Midbrain (tissue), 1 donor: ENCODE measurements at places on chromosomes 7 and 10.

DNA sequence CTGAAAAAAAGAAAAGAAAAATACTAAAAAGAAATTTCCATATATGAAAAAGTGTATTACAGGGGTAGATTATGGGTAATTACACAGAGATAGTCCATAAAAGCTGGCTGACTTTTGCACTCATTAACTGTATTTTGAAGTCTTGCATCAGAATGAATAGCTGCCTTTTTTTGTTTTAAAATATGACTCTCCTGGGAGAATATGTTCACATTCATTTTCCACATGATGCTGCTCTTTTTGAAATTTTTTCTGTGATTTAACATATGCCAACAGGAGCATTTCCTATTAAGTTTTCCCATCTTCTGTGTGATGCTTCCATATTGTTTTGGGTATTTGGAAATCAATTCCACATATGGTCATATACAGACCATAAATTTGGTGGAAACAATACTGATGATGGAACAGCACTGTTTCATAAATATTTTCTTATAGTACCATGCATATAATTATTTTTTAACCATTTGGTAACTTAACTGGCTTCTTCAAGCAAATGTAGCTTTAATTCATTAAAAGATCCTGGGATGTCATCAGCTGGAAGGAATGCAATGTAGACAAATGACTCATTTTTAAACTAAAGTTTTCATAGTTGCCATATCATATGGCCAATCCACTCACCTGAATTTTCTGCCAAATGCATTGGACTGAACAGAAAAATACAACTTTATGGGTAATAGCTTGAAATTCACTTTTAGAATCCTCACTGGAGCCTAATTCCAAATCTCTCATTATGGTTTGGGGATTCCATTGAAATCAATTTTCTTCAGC lies 313.9 kb upstream of the GLI3 start:
- no peak for DNase-seq

DNA sequence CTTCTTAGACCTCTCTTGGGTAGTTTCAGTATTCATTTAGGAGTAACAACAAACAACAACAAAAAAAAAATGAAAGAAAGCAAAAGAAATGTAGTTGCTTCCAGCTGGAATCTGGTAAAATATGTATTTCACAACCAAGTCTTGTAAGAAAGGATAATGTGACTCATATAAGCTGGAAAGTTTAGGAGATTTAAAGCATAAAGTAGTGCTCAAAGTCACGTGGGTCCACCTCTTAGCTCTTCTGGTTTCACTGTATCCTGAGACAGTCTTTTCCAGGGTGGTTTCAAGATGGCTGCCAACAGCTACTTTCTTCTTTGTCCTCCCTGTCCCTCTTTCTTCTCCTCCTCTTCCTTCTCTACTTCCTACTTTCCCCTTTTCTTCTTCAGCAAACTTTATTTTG lies 69.5 kb upstream of the CDK13 start:
- no peak for DNase-seq

DNA sequence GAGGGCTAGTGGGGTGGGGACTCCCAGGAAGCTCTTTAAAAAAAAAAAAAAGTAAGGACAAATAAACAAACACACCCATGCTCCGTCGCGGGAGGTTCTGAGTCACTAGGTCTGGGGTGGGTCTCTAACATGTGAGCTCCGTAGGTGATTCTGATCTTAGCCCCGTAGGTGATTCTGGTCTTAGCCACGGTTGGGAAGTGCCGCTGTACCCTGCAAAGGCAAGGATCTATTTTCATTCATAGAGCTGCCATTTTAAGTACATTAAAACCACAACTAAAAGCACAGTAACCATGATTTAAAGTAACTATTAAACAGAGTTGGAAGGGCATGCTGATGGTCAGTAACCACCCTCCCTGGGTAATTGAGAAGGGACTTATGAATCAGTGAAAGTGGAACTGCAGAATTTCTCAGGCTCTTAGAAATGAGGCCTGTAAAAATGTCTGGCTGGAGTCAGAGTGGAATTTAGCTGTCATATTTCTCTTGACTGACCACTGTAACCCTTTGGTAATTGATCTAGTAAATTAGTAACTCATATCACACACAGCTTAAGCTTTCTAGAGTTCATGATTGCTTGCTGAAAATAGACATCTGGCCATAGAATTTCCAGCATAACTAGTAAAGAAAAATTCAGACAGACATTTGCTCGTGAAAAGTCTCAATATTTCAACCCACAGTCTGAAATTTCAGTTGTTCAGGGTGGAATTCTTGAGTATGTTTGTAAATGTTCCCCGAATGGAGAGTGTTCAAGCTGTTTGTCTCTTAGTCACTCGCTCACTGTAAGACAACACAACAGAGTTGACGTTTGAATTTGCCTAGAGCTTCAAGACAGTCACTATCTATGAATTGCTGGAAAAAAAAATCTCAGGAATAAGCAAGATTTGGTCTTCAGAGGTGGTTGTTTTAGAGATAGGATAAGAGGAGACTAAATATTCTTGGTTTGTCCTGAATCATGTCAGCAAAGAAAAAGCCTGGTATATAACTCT lies 34.2 kb upstream of the TCF7L2 start:
- no peak for DNase-seq

GRCh38 chr7:41911792-41912191 lies 208.9 kb upstream of the INHBA start:
- DNase-seq, result no peak

- DNase-seq, result no peak
Measured at GRCh38 chr10:59771162-59771807, 18.0 kb upstream of the MRLN start.

DNA sequence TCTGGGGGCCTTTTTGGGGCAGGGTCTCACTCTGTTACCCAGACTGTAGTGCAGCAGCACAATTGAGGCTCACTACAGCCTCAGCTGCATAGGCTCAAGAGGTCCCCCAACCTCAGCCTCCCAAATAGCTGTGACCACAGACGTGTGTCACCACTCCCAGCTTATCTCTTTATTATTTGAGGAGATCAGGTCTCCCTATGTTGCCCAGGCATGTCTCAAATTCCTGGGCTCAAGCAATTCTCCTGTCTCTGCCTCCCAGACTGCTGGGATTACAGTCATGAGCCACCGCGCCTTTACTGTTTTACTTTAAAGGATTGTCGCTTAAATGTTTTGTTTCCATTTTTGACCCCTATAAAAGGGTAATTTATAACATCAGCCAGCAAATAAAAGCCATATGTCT lies 502.6 kb upstream of the AUTS2 start:
- DNase-seq, result no peak

- DNase-seq, result no peak
Measured at GRCh38 chr7:31939076-31939475, 131.1 kb downstream of the PDE1C start.

- peak; percentile 92 for DNase-seq
Measured at GRCh38 chr10:71860243-71861029, 9.4 kb upstream of the PSAP start.

DNA sequence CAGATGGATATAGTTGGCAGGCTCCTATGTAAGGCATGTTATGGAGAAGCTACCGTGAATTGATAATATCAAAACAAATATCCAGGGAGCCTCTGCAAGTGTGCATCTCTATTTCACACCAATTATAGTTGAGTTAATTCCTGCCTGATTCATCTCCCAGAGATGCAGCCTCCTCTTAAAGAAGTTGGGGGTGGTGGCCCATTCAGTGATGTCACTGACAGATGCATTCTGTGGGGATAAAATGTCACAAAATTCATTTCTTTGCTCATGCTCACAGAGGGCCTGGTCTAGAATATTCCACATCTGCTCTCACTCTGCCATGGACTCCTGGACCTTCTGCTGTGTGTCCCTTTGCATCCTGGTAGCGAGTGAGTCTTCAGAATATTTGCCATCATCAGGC lies 189.1 kb upstream of the PRSS1 start:
- no peak for DNase-seq

- peak; percentile 16 for DNase-seq
Measured at GRCh38 chr7:1940402-1940786, 270.3 kb downstream of the ELFN1 start.

DNA sequence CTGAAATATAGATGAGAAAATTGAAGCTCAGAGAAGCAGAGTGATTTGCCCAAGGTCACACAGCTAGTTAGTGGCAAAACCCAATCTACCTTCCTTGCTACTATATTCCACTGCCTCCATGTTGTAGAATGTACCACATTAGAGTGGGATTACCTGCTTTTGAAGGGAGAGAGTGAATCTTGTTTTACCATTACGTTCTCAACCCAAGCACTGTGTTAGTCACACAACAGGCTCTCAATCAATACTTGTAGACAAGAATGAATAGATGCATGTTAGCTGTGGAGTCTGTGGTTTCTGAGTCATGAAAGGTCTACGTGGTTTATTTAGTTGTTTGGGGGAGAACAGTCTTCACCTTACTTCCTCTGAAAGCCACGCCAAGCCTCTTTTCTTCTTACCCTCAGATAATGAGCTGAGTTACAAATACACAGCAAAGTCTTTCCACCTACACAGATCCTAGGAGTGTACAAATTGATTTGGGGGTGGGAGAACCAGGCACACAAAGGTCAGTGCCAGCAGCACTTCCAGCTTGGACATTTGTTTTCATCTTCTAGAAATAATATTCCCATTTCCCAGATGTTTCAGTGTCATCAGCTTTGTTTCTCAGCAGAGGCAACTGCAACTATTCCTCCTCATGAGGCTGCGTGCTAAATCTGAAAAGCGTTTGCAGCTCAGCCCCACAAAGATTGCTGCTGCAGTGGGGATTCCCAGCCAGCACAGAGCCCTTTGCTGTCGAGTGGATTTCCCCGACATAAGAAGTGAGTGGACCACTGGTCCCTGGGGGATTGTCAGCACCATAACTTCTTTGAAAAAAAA lies 71.5 kb upstream of the ADO start:
- DNase-seq, result no peak

GRCh38 chr7:5222841-5223411 lies 32.9 kb downstream of the WIPI2 start:
- no peak for DNase-seq

GRCh38 chr10:63214571-63214970 lies 81.4 kb downstream of the NRBF2 start:
- no peak for DNase-seq

- no peak for DNase-seq
Measured at GRCh38 chr10:59563531-59563930, 146.1 kb downstream of the SLC16A9 start.

DNA sequence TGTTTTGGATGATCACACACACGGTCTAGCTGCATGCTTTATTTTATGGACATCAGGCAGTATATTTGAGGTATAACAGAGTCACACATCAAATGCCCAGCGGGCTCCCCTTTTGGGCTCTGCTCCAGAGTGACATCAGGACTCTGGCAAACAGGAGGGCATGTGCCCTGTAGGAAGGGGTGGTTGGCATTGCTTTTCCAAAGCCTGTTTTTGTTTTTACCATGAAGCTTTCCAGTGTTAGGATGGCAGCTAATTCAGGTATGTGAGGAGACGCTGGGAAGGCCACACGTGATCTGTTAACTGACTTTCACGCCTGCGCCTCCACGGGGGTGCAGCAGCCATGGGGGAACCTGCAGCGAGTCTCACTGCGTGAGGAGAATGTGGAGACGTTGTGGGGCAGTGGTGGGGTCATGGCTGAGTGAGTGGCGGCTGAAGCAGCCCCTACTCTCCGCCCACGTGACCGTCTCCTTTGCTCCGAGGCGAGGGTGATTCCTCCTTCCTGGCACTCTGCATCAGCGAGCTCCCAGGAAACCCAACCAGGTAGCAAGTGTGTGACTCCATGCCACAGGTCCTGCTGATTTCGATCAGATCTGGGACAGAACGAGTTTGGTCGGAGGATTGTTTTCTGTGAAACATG lies 117.7 kb downstream of the ANKRD61 start:
- no peak for DNase-seq

DNA sequence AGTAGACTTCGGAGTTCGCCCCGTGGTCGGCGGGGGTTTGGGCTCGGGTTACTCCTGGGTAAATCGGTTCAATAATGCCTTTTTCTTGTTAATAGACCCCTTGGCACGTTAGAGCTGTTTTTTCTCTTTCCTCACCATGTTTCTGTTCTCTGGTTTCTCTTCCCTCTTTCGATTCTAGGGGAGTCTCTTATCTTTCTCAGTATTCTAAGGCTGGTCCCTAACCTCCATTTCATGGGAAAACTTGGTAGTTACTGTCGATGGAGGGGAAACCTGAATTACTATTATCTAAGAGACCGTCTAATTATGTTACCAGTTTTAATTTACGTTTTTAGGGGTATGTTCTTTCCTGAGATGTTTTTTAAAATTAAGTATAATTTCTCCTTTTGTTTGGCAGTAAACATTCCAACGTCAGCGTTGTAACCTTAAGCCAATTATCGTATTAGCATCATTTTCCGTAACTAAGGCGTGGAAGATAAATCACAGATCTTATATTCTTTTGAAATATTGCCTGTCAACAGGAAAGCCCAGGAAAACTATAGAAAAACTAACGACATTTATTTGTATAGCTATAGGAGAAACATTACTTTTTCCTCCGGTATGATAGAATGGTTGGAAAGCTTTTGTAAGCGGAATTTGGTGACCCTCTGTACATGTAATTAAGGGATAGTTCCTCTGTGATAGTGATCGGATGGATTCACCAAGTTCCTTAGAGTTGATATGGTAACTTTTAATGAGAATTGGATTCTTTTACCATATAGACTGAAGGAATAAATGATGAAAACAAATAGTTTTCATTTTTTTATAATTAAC lies 847 bp downstream of the BTAF1 start:
- DNase-seq, result no peak

GRCh38 chr10:62972103-62972502 lies 155.9 kb upstream of the EGR2 start:
- DNase-seq, result no peak
